ENCODE measurements at places on chromosomes 4 and X.

DNA sequence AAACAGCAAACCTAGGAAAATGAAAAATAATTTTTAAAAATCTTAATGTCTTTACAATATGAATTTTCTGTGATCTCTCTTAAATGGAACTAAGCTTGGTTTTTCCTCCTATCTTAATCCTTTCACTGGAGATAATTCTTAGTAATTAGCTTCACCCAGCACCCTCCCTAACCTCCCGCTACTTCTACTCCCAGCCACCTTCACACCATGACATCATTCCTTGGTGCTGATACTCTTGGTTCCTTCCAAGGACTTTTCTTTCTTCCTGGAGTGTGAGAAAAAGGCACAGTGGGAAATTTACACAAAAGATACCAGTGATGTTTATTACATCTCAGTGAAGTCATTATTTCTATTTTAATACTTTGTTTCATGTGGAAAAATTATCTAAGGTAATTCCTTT lies 163.6 kb upstream of the PLAC1 start:
- no peak for DNase-seq

DNA sequence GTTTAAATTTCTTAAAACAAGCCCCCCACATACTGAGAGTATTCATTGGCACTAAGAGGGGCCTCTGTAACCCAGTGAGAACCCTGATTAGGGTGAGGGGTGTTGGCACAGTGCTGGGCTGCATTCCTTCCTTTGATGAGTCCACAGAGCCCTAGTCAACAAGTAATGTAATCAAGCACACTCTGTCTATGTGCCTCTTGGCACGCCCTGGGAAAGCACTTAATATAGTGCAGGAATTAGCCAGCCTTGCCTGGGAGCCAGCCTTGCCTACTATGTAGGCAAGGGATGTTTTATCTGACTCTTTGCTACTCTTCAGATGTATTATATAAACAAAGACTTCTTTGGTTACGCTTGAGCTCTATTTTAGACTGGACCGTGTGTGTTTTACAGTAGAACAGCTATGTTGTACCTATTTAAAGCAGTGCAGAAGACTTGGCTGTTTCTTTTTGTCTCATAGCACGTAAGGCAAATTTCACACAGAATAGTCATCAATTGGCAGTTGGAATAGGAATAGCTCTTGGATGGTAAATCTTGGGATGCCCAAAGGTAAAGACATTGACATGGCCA lies 64.3 kb downstream of the FRAS1 start:
- DNase-seq = no peak

GRCh38 chr4:40621592-40622512 lies 7.8 kb downstream of the RBM47 start:
- no peak for DNase-seq

GRCh38 chr4:43782391-43782790 lies 666.2 kb downstream of the KCTD8 start:
- DNase-seq = no peak

- no peak for DNase-seq
Observed at GRCh38 chr4:148692242-148692641, 250.0 kb upstream of the NR3C2 start.

- DNase-seq = no peak
Observed at GRCh38 chr4:33649015-33649414, 2595.3 kb downstream of the ARAP2 start.

DNA sequence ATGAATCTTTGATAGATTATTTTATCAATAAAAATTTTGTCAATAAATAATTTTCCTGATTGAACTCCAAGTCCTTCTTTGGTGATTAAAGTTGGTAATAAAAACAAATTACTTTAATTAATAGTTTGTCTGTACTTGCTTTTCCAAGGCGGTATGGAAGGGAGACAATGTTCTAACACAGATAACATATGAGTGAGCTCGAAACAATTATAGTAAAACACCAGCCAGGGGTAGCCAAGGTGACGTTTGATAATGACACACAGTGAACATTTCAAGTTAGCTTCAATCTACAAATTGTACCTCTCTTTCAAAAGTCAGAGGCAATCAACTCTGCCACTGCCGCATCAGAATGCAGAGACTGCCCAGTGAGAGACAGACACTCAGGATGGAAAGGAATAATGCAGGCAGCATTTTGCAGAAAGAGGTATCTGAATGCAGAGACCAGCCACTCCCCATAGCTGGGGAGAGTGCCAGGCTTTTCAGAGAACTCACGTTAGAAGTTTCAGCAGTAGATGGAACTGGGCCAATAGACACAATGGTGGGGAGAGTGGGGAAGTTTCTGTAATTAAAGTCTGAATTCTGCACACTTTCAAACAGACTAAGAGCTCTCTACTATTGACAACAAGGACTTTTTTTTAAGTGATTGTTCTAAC lies 18.1 kb upstream of the ATOH1 start:
- DNase-seq = no peak

GRCh38 chrX:10591363-10592335 lies 28.7 kb downstream of the MID1 start:
- no peak for DNase-seq

GRCh38 chr4:47817275-47817674 lies 20.6 kb downstream of the CORIN start:
- no peak for DNase-seq

DNA sequence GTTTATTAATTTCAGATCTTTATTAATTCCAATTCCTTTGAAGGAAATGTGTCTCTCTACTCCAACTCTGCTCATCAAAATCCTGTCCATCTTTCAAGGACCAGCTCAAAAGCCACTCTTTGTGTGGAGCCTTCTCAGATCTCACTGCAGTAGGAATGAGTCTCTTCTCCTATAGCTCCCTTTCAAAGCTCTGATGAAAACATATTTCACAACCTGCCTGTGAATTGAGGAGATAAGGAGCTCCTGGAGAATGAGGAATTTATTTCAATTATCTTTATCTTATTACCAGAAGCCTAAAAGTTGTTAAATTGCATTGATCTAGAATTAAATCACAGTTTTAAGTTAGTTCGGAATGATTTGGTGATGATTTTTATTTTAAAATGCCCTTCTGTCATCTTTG lies 92.6 kb upstream of the TRPC3 start:
- no peak for DNase-seq

GRCh38 chrX:46256875-46257274 lies 288.3 kb downstream of the ZNF674 start:
- no peak for DNase-seq

GRCh38 chr4:182918044-182918607 lies 940 bp upstream of the DCTD start:
- no peak for DNase-seq

DNA sequence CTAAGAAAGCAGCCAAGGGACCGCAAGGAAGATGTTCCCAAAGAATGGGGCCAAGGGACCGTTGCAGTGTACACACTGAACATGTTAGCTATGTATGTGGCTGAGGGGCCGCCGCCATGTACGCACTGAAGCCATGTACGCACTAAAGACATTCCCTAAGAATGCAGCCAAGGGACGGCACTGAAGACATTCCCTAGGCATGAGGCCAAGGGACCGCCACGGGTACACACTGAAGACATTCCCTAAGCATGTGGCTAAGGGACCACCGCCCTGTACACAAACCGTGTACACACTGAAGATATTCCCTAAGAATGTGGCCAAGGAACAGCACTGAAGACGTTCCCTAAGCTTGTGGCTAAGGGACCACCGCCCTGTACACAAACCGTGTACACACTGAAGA lies 54.0 kb downstream of the DHRSX start:
- DNase-seq = no peak

DNA sequence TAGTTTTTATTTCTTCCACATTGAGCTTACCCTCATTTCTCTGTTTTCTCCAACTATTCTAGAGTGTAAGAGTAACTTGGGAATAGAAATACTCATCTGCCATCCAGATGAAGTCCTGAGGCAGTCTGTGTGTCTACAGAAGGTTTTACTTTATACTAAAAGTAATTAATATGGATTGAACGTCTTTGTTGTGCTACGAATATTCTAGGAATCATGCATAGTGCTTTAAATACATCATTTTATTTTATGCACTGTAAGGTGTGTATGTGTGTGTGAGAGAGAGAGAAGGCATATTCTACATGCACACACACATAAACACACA lies 305.7 kb downstream of the INPP4B start:
- no peak for DNase-seq

GRCh38 chrX:24055043-24055356 lies 244 bp downstream of the EIF2S3 start:
- no peak for DNase-seq

- no peak for DNase-seq
Observed at GRCh38 chrX:111131572-111131971, 35.6 kb downstream of the PAK3 start.

DNA sequence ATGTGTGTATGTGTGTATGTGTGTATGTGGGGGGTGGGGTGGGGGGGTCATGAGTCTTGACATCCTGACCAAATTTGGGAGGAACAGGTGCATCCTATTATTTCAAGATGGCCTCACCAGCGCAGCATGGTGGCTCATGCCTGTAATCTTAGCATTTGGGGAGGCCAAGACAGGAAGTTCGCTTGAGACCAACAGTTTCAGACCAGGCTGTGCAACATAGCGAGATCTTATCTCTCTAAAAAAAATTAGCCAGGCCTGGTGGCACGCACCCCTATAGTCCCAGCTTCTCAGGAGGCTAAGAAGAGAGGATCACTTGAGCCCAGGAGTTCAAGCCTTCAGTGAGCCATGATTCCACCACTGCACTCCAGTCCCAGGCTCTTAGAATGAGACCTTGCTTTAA lies 47.0 kb upstream of the DHRSX start:
- DNase-seq = no peak

- no peak for DNase-seq
Observed at GRCh38 chr4:141860974-141861373, 224.6 kb downstream of the IL15 start.

GRCh38 chr4:82097504-82097903 lies 276.3 kb downstream of the HNRNPD start:
- no peak for DNase-seq

- DNase-seq = no peak
Observed at GRCh38 chrX:154044091-154044490, 24.4 kb upstream of the IRAK1 start.

- DNase-seq = no peak
Observed at GRCh38 chrX:6021316-6022091, 207.2 kb downstream of the NLGN4X start.

- no peak for DNase-seq
Observed at GRCh38 chr4:52874948-52875347, 12.8 kb downstream of the RASL11B start.

GRCh38 chr4:13126976-13127910 lies 356.9 kb downstream of the RAB28 start:
- no peak for DNase-seq

DNA sequence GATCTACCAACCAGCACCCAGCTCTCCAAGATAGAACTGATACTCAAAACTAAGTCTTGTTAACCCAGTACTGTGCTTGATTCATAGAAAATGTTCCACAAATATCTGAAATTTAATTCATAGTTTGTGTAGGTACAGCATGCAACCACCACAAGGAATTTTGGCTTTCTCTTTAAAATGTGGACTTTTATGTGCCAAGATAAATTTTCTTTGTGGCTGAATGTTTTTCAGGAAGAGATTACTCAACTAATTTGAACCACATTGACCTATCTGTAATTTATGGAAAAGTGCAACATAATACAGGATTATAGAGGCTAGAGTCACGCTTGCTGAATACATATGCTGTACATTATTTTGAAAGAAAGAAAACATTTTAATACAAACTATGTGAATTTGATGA lies 730.8 kb downstream of the IL1RAPL1 start:
- DNase-seq = no peak

DNA sequence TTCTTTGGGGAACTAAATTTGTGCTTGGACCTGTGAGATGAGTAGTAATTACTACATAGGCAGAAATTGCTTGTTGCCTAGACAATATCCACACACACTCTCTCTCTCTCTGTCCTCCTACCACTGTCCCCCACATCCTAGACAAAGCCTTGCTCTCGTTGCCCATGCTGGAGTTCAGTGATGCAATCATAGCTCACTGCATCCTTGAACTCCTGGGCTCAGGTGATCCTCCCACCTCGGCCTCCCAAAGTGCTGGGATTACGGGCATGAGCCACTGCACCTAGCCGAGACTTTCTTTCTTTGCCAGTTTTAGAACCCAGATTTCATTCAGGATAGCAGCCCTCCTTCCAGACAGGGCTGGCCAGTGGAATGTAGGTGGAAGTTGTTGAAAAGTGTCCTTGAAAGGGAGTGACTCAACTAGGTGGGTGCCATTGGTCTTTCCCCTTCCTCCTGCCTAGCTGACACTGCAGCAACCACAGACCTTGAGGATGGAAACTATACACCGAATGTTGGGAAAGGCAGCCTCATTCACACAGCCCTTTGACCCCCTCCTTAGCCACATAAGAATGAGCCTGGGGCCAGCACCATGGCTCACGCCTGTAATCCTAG lies 16.8 kb upstream of the LAP3 start:
- DNase-seq = no peak

DNA sequence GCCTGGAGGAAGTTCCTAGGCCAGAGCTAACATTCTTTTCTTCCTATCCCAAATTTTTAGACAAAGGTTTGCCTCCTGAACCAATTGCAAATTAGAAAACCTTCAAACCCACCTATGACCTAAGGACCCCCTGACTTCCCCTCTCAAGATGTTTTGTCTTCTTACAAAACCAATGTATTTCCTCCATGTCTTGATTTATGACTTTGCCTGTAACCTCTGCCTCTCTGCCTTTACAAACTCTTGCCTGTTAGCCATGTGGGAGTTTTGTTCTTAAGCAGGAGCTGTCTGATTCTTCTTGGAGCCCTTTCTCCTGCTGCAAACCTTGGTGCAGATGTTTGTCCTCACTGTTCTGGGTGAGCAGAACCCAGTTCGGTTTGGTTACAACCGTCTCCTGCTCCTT lies 222.3 kb upstream of the BOD1L1 start:
- no peak for DNase-seq

DNA sequence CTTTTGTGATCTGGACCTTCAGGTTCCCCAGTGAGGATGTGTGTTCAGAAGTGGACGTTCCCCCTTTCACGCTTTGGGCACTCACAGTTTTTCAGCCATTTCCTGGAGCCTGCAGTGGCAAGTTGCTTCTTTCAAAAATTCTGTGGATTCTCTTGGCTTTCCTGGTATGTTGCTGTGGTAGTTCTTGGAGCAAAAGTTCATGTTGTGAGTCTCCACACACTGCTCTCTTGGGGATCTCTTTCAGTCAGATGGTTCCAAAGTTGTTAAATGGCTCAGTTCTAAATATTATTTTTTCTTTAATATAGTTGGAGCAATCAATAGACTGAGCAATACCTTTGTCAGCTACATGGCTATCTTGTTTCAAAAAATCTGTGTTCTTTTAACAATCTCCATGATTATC lies 28.5 kb upstream of the BANK1 start:
- DNase-seq = no peak

DNA sequence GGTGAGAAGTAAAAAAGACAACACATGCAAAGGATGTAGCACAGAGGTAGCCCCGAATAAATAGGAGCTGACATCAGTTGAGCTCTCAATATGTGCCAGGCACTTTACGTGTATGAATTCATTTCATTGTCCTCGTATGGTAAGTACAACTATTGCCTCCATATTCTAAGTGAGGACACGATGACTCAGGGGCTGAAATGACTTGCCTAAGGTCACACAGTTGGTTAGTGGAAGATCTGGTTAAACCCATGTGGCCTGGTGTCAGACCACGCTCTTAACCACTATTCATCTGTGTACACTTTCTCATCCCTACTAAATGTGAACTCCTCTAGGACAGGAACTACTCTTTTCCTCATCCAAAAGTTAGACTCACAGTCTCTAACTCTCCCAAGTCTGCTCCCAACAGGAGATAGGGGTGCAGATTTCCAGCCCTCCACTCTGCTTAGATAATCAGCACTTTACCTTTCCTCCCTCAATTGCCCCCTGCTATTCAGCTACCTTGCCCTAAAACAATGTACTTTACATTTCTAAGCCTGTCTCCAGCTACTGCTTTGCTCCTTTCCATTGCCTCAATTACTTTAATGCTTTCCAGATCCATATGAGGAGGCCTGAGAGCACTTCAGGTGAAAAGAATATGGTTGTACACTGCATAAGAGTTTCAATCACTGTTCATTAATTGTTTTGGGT lies 58.8 kb upstream of the LHFPL1 start:
- DNase-seq = no peak
